ENCODE measurements at places on chromosomes 1 and 21.

DNA sequence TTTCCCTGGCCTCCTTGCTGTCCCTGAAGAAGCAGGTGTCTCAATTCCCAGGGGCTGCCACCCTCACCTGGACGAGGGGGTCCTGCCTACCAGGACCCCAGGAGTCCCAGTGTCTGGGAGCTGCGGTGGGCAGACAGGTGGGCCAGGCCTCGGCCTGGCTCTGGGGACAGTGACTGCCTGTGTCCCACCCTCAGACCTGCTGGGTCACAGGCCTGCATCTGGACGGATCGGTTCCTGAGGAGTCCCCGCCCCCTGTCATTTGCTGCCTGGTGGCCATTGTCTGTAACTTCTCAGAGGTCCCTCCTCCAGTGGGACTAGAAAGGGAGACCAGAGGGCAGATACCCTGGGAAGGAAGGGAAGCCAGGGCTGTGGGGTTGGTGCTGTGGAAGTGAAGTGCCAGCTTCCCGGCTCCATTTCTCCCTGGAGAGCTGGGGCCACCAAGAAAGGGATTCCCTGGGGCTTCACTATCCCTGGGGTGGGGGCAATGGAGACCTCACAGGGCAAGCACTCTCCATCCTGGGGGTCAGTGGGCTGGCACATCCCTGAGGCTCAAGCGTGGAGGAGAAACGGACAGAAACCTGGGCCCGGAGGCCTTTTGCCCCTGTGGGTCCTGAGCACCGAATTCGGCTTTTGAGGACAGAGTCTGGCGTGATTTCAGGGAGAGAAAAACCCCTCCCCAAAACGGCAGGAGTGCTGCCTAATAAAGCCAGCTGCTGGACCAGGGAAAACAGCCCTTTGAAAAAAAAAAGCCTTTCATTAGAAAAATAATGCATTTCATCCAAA lies 157.3 kb downstream of the PEX14 start:
- no peak for DNase-seq

DNA sequence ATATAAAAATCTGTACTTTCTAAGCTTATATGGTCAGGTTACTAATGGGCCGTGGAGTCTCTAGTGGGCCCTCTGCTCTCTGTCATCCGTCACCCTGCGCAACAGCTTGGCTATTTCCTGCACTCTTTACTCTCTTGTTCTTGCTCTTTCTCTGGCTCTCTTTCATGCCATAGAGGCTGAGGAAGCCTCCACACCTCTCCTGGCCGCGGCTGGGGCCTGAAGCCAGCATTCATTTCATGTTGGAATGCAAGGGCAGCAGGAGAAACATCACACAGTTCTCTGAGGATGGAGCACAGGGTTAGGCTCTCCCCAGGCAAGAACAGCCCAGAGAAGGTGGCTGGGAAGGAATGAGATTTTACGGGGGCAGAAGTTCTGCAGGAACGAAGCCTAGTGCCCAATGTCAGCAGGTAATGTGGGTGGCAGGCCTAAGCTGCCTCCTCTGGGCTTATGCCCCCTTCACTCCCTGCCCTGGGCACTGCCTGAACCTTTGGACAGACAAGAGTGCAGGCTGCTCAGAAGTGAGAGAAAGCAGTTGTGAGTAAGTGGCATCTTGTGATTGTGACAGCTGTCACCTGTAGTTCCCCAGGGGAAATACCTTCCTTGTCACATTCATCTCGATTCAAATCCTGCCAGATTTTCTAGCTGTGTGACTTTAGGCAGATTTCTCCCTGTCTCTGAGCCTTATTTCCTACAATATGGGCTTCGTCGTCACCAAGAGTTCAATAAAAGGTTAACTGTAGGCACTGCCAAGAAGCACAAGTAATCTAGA lies 3.6 kb upstream of the FHAD1 start:
- no peak for DNase-seq

GRCh38 chr1:193566735-193567134 lies 380.3 kb upstream of the B3GALT2 start:
- DNase-seq: no peak

DNA sequence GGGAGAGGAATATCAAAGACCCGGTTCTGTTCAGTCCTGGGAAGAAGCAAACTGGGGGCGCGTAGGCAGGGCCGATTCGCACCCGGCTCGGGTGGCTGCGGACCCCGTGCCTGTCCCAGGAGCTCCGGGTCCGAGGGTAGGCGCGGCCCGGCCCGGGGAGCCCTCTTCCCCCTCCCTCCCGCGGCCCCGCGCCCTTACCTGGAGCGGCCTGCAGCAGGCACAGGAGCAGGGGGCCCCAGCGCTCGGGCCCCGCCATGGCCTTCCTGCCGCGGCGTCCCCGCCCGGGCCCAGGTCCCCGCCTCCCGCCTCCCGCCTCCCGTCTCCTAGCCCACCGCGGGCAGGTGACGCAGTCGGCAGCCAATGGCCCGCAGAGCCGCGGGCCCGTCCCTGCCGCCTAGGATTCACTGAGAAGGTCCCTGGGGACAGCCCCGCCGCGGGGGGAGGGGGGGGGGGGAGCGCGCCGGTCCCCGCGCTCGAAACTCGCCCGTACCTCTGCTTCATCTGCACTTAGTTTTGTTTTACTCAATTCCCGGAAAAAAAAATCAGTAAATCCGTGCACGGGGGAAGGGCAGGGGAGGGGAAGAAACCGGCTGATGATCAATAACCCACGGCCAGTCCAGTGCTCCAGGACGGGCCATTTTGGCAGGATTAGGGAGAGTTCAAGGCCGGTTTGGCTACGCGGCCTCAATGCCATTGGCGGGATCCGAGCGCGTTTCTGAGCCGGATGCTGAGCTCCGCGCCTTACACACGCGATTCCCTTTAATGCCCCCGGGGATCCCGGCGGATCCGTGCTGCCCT lies at the start of gene IFNLR1:
TSS of gene IFNLR1 (minus strand) at position 297 of the 798 bp plus-strand sequence. CDS start at position 256, 41 bp downstream.
- DNase-seq: peak; percentile 92

DNA sequence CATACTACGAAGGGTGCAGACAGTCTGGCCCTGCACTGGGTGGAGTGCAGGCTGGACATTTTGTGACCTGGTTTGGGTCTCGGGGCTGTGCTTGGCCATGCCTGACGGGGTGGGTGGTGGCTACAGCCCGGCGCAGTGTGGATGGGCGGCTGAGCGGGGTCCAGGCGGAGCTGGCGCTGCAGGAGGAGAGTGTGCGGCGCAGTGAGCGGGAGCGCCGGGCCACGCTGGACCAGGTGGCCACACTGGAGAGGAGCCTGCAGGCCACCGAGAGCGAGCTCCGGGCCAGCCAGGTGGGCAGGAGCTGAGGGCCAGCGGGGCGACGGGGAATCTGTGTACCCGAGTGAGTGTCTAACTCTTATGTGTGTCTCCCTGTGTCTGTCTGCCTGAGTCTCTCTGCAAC lies 14.1 kb downstream of the MFAP2 start:
- no peak for DNase-seq

- DNase-seq: no peak
Observed at GRCh38 chr1:151547119-151547899, 7.2 kb downstream of the TUFT1 start.

- no peak for DNase-seq
Observed at GRCh38 chr21:34881421-34881820, 167.7 kb downstream of the RUNX1 start.

DNA sequence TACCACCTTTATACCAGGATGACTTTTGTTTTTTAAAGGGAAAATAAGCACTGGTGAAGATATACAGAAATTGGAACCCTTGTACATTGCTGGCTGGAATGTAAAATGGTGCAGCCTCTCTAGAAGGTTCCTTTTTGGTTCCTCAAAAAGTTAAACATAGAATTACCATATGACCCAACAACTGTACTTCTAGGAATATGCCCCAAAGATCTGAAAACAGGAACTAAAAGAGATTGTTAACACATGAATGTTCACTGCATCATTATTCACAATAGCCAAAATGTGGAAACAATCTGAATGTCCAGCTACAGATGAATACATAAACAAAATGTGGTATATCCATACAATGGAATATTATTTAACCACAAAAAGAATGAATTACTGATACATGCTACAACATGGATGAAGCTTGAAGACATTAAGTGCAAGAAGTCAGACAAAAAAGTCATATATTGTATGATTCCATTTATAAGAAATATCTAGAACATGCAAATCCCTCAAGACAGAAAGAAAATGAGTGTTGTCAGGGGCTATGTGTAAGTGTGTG lies 84.9 kb upstream of the DMRTA2 start:
- no peak for DNase-seq

DNA sequence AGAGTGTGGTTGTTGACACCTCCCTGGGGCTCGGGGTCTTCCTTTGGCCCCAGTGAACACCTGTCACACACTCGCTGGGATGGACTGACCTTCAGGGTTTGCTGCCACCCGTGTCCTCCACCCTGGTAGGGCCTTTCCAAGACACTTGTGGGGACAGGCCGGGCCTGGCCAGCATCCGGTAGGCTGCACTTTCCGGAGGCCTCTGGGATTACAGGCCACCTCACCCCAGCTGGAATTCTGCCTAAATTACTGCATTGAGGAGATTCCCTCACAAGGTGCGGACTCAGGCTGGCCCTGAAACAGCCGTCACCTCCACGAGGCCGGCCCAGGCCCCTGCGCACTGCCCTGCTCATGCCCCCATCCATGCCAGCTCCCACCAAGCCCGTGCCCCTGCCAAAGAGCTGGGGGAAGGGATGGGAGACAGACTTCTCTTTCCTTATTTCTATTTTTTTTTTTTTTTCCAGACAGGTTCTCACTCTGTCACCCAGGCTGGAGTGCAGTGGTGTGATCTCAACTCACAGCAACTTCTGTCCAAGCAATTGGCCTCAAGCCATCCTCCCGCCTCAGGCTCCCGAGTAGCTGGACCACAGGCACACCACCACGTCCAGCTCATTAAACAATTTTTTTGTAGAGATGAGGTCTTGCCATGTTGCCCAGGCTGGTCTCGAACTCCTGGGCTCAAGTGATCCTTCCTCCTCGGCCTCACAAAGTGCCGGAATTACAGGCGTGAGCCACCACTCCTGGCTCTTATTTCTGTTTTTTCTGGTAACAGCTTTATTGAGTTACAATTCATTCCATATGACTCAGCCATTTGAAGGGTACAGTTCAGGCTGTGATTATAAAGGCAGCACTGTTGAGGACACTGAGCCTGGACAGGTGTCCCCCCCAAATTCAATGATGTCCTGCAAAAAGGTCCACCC lies 11.3 kb downstream of the CSTB start:
- no peak for DNase-seq

DNA sequence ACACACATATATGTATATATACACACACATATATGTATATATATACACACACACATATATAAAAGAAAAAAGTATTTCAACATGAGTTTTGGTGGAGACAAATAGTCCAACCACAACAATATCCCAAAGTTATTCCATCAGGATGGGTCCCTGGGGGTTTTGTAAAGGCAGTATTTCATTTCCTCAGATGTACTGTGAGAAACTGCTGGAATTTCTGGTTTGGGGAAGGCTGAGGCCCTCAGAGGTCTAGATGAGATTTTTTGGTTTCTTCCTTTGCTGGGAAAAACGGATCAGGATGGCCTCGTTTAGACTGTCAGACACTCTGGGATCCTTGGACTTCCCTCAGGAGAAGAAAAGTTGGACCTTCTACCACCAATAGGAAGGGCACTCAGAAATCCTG lies 36.5 kb upstream of the TENT5B start:
- no peak for DNase-seq

All from NCI-H2081 (cell line).